ENCODE measurements at places on chromosomes 1 and 21.
A peak's percentile ranks its signal among the peaks of the same experiment; 100 is the strongest.

GRCh38 chr1:38293567-38293966 lies 247.0 kb upstream of the POU3F1 start:
- no peak for DNase-seq

DNA sequence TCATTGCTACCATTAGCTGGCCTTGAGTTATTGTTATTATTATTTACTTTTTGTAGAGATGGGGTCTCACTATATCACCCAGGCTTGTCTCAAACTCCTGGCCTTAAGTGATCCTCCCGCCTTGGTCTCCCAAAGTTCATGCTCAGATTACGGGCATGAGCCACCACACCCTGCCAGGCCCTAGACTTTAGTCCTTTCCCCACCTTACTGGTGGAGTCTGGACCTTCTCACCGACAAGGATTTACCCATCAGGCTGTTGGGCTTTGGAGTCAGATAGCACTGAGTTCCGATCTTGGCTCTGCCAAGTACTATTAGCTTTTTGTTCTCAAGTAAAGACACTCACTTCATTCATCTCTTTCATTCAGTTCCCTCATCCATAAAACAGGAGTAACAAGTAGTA lies 17.2 kb downstream of the CNR2 start:
- no peak for DNase-seq

DNA sequence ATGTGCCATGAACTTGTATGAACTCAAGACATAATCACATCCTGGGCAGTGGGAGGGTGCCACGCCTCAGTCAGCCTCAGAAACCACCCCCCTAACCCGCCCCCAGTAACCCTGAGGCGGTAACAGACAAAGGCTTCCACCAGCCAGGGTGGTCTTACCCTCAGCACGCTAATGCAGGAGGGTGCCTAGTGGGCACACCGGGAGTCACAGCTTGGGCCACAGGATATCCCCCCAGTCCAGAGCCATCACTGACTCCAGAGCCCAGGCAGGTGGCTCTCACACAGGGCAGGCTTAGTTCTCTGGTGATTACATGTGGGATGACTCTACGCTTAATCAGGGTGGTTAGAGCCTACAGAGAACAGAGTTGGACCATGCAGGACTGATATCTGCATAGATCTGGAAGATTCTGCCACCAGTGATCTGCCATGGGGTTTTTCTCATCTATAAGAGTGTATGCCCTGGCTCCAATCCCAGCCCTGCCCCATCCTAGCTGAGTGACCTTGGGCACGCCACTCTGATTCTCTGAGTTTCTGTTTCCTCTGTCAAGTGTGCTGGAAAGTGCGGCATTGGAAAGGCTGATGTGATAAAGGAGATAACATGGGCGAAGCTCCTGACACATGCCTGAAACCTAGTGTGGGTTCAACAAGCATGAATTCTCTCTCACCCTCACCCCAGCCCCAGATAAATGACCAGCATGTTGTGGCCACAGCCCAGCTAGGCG lies 27.3 kb downstream of the OPTC start:
- no peak for DNase-seq

DNA sequence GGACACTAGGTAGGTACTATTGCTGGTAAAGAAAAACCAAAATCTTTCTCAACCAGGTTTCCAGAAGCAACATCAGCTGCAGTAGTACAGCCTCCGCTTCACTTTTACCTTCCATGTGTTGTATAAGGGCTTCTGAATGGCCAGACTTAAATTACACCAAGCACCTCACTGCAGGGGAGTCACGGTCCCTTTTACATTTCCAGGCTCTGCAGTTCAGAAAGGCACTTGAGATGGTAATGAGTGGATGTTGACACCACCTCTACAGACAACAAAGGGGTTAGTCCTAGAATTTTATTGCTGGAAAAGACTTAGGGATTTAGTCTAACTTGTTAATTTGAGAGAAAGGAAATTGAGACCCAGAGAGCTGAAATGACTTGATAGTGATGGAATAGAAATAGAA lies 12.0 kb upstream of the DUSP12 start:
- no peak for DNase-seq

- DNase-seq: no peak
These were observed 2.2 kb upstream of the FOXD3 start for GRCh38 chr1:63320022-63320721.

DNA sequence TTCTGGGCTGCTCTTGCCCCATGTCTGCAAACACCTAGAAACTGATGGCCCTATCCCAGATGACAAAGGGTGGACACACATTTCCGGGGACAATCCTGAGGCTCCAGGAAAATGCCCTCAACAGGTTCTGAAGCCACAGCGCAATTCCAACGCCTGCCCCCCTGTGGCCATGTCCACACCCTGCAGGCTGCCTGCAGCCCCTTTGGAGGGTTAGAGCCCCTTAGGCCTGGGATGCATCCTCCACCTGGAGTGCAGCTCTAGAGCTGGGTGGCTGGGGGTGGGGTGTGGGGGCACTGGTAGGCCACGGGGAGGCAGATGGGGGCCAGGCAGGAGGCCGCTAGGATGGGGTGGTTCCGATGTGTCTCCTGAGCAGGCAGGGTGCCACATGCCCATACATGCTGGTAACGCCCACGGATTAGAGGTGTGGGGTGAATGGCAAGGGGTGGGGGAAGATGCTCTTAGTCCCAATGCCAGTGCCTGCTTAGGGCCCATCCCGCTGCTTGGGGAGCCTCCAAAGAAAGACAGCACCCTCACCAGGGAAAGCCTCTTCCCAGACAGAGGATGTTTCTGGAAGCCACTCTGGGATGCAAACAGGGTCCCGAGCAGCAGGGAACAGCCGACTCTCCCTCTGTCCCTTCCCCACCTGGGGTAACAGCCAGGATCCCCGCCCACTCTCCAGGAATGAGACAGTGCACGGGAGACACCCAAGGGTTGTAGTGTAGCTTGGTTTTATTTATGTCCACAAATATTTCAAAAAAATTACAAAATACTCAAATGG lies 34.0 kb downstream of the SLC45A1 start:
- no peak for DNase-seq

DNA sequence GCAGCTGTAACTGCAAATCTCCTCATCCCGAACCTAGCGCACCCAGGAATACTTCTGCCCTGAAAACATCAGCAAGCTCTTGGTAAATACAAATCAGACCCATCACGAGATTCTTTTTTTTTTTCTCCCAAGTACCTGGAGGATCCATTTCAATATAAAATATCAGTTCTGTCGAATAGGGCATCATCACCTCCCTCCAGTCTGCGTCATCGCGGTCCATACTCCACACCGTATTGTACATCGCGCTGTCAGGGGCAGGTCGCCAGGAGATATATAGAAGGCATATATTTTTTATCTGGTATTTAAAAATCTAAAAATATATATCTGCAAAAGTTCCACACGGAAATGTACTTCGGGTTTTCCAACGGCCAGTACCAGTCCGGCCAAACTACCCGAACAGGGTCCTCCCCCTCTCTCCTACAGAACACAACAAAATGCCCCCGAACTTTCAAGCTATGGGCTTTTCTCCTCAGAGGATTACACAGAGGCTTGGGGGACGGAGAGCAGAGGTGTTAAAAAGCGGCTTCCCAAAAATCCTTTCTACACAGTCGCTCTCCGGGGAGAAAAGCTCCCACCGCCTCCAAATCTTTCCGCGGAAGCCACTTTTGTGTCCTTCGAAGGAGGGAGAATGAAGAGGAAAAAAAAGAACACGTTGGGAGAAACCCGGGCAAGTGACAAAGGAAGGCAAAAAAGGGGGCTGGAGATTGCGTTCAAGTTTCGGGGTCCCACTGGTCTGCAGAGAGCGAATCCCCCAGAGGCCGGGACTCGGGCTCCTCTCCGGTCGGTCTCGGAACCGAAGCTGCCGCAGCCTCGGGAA lies 509 bp downstream of the PIK3R3 start:
- peak; percentile 1 for DNase-seq

- no peak for DNase-seq
These were observed 1337.8 kb downstream of the AMY1C start for GRCh38 chr1:105087506-105087905.

DNA sequence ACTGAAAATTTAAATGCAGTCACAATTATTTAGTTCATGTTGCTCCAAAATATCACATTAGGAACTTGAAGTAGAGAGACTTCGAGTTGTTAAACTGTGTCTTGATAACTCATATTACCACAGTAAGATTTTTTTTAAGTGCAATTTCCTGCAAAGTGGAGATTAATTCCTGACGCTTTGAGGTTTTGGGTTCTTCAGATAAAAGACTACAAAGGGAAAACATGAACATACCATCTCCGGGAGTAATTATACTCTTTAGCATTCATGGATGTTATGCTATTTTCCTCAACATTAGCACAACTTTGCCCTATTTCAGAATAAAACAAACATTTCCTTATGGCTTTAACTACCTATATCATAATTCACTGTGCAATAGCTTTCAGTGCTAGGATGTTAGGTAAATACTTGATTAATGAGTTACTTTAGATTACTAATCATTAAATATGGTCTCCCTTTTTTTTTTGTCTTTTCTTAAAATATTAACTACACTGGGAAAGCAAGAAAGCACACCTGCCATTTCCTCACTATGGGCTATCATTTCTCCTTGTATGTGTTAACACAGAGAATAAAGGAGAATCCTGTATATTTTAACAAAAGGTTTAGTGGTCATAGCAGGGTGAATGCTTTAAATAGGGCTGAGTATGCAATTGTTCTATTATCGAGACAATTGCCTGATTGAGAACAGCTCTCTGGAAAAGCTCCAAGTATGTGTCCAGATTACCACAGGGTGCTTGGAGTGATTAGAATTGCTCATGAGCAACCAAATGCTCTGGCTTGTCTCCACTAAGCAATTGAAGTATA lies 252.5 kb upstream of the C1orf105 start:
- DNase-seq: no peak

- no peak for DNase-seq
These were observed 237.0 kb upstream of the HOOK1 start for GRCh38 chr1:59577774-59578173.

GRCh38 chr21:14888202-14888601 lies 176.6 kb downstream of the NRIP1 start:
- DNase-seq: no peak

DNA sequence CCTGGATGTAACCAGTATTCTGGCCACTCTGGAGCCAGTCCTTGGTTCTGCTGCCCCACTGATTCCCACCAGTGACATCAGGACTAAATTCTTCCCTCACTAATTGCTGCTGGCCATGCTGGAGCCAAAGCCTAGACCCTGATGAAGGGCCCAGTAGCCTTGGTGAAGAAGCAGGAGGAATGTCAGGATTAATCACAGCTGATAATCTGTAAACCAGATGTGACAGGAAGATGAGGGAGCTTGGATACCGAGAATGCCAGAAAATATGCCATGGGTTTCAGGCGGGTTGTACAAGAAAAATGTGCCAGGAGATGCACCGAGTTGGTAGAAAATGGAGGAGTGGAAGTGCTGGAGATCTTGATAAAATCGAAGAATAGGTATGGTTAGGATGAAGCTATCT lies 119.0 kb upstream of the PPP2R5A start:
- DNase-seq: no peak

- no peak for DNase-seq
These were observed 90.2 kb upstream of the LPGAT1 start for GRCh38 chr1:211920602-211921226.

- DNase-seq: no peak
These were observed 55.7 kb upstream of the NADK start for GRCh38 chr1:1833916-1834325.

DNA sequence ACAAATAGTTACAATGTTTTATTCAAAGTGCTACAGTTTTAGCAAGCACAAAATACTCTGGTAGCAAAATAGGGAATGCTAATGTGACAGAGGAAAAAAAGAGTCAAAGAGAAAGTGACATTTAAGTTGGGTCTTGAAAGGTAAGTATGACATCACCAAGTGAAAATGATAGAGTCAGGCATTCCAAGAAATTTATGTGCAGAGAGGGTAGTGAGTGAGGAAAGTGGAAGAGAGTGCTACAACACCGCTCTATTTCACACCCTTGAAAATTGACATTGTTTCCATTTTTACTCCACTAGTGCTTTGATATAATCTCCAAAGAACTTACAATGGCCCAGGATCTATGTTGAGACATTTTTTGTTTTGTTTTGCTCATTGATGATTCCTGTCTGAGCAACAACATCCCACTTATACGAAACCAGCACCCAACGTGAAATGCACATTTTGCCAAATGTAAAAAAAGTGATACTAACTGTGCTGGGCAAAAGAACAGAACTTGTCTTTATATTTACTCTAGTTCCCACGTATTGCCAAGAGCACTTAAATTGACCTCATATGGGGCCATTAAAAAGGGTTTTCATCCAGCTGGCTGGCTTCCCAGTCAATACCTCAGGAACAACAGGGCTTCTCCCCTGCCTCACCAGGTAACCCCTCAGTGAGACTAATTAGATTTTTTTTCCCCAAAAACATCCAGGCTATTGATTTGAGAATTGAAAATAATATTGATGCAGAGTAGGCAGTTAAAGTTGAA lies 206.3 kb upstream of the NR5A2 start:
- no peak for DNase-seq

DNA sequence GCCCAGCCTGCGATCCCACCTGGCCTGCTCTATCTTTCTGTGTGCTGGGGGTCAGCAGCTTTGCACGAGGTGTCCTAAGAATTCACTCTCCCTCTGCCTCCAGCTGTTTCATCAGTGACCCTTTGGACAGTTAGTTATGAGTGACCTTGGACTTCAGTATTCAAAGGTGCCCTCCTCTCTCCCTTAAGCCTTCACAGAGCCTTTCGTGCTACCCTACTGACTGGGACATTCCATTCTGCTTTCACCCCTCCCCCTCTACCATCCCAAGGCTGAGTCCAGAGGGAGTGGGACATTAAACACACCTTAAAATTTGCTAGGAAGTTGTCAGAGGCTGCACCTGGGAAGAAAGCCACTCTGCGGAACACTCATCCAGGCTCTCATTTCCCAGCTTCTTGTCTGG lies 171.9 kb downstream of the CLIC6 start:
- DNase-seq: no peak

All from activated CD4-positive, alpha-beta T cell treated with anti-CD3 and anti-CD28 coated beads, Interleukin-2, amount 50 U/mL, for 24 hours (primary cell).